A549 treated with CORT108297 at 1 μM for 4 hours (cell line): ENCODE measurements at places on chromosomes 6 and 20. TPM values are rescaled to one million over a fixed set of nuclear protein-coding genes. Genes with fewer than 3 reads are reported as not detected.

CALHM6 gene
- 0.25 to 0.39 TPM in 2 of 5 replicates, not detected in the others for total RNA-seq

PMEPA1 gene
- total RNA-seq, result 224 to 536 TPM (median 464 TPM) in 5 replicates

TBXT gene
- not detected in 5 replicates for total RNA-seq

PROKR2 gene
- total RNA-seq, result not detected in 5 replicates

PLEKHG1 gene
- 0.28 to 0.57 TPM (median 0.40 TPM) in 5 replicates for total RNA-seq

SAPCD1 gene
- total RNA-seq, result 2.7 to 4.9 TPM (median 4.1 TPM) in 5 replicates

MYT1 gene
- 0.03 to 0.30 TPM (median 0.10 TPM) in 5 replicates for total RNA-seq

YIPF3 gene
- 68.9 to 77.0 TPM (median 70.5 TPM) in 5 replicates for total RNA-seq

SYNJ2 gene
- 47.2 to 60.8 TPM (median 59.0 TPM) in 5 replicates for total RNA-seq

SIRPG gene
- not detected in 5 replicates for total RNA-seq

HEY2 gene
- total RNA-seq, result 0.03 to 0.14 TPM (median 0.06 TPM) in 4 of 5 replicates, not detected in the other
